Ovary (tissue), 10 donors: ENCODE measurements at places on chromosomes 11 and 22. TPM values are rescaled to one million over a fixed set of nuclear protein-coding genes. Genes with fewer than 3 reads are reported as not detected.

- DNase-seq = no peak
These were observed 35.5 kb downstream of the C2CD3 start for GRCh38 chr11:74135127-74135840.

DNA sequence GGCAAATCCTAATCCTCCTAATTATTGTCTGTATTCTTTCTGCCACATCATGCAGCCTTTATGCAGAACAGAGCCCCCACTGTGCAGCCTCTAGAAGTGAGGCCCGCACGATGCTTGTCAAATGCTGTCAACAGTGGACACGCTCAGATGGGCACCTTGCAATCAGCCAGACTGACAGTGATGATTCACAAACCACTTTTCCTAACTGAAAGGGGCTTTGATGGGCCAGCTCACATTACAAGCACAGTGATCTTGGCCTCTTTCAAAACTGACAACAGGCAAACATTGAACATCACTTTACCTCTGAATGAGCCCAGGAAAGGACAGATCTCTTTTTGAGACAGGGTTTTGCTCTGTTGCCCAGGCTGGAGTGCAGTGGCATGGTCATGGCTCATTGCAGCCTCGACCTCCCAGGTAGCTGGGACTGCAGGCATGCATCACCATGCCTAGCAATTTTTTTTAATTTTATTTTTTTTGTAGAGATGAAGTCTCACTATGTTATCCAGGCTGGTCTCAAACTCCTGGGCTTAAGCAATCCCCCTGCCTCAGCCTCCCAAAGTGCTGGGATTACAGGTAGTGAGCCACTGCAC lies 18.0 kb upstream of the E2F8 start:
- DNase-seq = no peak

The TP53I11 gene
- total RNA-seq = 19.6 TPM

DNA sequence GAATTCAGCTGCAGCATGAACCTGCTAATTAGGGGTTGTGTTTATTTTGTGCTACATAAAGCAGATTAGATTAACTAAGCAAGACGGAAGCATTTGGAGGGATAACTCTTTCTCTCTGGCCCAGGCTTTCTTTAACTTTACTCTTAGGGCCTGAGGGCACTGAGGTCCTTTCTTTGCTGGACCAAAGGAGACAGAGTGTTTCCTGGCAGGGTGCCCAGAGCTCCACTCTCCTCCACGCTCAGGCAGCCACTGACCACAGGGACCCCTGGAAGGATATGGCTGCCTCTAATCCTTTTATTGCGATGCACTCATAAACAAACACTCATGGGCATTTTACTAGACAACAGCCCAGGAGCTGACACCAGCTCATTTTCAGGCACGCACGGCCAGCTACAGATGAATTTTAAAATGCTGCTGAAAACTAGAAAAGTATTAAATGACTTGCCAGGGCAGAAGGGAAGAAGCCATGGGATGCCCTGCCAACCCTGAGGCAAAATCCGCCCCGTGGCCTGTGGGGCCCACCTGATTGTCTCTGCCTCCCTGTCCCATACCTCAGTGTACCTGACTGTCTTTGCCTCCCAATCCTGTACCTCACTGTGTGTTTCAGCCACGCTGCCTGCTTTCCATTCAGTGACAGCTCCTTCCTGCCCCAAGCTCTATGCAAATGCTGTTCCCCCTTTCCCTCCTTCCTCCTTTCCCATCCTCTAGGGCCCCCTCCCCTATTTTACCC lies 192.6 kb upstream of the NAV2 start:
- no peak for DNase-seq

DNA sequence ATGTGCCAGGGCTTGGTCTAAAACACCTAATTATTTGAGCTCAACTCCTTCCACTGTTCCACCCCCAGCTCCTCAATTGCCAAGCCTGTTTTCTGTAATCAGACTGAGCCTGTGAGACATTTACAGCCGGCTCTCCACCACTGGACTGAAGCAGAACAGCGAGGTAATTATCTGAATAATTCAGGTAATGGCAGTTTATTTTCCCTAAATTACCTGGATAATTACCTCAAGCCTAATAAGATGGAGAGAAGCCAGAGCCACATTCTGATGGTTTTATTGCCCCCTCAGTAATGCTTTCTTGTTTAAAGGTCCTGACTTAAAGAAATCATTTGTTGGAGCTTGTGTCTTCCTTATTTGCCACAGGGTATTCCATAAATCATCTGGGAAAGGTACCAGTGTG lies 64.2 kb downstream of the FZD4 start:
- no peak for DNase-seq

- DNase-seq = no peak
These were observed 36.9 kb downstream of the UBASH3B start for GRCh38 chr11:122692444-122692843.

The MMP11 gene
- total RNA-seq = 27.0 TPM

DNA sequence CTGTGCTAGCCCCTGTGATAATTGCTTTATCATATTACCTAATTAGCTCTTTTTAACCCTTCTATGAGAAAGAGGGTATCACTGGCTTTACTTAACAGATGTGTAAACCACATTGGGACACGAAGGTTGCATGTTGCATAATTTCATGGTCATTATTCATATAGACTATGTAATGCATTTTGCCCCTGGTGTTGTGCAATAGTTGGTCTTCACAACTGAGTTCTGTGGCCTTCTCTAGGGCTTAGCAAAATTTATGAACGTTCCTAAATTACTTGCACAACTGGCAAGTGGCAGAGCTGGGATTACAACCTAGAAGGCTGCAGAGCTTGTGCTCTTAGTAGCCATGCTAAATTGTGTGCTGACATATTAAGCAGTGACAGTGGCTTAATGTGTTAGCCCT lies 34.6 kb upstream of the PDGFD start:
- DNase-seq = no peak

- DNase-seq = no peak
These were observed 770 bp upstream of the TSG101 start for GRCh38 chr11:18527512-18527911.

The MIEF1 gene
- 13.1 TPM for total RNA-seq

DNA sequence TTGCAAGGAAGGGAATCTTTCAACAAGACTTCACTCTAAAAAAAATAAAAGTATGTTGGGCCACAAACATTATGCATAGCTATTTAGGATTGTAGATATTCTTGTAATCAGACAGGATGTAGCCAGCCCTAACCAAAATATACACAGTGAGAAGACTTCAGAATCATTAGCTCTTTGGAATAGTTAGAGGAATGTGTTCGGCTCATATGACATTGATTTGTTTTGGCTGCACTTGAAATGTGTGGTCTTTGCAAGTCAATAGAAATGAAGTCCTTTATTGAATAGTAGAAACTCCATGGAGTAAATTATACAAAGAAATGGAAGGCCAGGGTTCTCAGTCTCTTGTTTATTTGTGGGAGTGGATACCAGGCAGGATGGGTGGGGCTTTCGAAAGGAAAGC lies 692.1 kb downstream of the NTM start:
- no peak for DNase-seq

DNA sequence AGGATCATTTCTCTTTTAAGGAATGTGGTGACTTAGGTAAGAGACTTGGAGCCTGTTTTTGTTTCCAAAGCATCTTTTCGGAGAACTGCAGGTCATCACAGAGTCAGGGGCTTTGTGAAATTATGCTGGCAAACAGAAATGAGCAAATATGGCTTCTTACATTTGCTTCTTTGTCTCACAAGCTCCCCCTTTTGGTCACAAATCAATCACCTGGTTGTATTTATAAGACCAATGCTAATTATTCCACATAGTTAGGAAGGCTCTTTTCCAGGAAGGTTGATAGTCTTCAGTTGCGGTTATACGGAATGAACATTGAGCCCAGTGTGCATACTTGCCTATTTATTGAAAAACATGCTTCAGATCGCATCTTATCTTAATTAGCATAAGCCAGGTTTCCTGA lies 34.6 kb upstream of the CEP126 start:
- no peak for DNase-seq

The KDM4E gene
- not detected for total RNA-seq

The CBLIF gene
- not detected for total RNA-seq

GRCh38 chr11:4076774-4077173 lies 17.8 kb upstream of the RRM1 start:
- no peak for DNase-seq

DNA sequence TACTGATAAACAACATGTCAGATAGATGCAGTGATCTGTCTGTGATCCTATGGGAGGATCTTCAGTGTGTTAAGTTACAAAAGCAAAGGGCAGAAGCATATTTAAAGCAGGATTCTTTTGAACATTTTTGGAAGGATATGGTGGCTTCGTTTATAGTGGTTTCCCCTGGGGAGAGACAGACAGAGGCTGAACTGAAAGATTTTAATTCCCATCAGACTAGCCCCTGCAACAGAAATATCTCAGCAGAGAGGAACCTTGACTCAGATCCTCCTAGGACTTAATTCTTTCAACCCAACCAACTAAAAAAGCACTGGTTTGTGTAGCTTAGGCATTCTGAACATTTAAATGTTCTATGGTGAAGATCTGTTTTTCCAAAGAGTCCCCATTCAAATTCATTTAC lies 5.7 kb downstream of the CLTCL1 start:
- no peak for DNase-seq

DNA sequence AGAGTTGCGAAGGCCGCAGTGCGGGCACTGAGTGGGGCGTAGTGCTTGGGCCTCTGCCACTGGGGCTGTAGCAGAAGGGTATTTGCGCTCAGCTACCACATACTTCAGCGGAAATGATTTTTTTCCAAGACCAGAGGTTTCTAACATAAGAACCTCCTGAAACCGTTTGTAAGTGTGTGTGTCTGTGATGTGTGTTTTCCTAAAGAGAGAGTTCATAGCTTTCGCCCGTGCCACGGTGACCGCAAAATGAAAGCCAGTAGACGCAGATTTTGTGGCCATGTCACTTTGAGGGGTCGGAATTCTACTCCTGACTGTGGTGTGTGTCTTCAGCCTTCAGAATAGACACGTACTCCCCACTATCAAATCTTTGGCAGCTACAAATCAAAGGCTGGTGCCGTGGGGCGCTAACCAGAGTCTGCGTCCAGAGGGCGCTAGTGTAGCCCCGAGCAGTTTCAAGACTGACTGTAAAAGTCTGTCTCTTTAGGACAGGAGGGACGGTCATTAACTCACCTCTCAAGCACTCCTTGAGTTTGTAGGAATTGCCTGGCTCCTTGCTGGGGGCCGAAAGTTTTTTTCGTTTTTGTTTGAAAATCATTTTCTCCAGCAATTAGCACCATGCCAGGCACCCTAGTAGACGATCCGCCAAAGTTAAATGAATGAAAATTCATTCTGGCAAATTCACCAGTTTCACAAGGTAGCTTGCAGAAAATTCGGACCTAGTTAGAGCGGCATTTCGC lies 2.5 kb upstream of the CALCA start:
- DNase-seq = no peak

DNA sequence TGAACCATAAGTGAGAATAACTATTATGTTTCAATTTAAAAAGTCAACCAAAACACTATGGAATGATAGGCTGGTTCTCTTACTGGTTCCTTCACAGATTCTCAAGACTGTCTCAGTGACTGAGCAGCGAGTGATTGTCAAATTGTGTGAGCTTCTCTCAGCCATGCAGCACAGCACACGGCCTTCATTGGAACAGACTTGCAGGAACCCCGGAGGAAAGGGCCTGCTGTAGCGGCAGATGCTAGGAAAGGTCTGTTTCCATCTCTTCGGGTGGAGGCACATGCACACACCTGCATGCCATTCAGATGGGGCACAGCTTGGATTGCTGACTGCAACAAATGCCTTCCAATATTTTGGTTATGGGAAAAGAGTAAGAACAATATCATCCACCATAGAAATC lies 741.8 kb downstream of the OPCML start:
- DNase-seq = no peak

The HINFP gene
- total RNA-seq = 22.4 TPM

- DNase-seq = no peak
These were observed 304.1 kb downstream of the GUCY1A2 start for GRCh38 chr11:106714199-106714598.

DNA sequence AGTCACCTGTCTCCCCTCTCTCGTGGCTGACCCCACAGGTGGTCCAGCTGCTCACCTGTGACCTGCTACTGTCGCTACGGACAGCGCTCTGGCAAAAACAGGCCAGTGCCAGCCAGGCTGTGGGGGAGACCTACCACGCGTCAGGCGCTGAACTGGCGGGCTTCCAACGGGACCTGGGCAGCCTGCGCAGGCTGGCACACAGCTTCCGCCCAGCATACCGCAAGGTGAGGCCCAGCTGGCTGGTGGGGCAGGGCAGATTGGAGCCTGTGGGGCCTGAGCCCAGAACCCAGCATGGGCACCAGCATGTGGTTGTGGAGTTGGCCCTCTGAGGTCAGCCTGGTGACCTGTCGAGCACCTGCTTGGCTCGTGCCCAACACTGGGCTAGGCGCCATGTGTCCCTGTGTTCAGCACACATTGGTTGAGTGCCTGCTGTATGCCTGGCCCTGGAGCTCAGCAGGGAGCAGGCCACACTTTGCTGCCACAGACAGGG lies 11.9 kb downstream of the SHISA8 start:
- DNase-seq = peak; percentile 46

DNA sequence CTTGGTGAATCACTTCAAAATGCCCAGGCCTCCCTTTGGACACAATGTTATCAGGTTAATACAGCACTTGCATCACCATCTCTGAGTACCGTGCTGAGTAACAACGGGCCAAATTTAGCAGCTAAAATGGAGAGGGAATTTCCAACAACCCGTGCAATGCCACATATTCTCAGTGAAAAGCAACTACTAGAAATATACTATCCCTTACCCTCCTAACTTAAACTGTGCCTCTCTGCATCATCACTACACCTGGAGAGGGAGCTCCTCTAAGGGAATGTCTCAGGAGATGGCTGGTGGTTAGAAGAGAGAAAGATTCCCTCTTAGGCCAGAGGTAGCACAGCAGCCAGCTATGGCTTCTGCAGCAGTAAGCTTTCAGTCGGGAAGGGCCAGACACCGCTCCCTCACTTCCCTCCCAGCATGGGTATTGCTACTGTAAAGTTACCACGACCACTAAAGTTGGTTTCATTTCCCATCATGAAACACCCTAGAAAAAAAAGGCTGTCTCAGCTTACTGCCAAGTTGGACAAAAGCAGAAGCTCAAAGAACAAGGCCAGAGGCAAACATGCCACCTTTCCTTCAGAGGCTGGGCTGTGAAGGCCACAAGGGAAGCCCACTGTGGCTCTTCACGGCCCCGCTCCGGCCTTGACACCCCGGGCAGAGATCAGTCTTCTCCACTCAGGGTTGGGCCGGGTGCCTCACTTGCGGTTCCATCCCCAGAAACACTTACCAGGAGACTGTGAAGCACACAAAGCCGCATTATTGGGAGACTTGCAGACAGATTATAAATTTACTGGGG lies 3.9 kb downstream of the MAML2 start:
- peak; percentile 33 for DNase-seq

The USP35 gene
- total RNA-seq = 9.2 TPM

GRCh38 chr11:76408171-76408965 lies 27.2 kb downstream of the GVQW3 start:
- no peak for DNase-seq

DNA sequence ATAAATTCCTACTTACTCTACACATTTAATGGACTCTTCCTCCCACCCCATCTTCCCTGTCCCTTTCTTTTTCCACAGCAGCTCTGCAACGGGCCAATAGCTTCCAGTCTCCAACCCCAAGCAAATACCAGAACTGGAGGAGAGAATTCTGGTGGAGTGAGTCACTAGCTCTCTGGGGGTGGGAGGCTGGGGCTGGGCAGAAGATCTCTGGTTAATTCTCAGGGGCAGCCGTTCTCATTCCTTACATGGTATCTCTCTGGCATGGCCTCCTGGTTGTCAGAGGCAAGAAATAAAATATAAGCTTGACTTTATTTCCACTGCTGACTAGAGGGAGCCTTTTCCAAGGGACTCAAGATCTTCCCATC lies 90.4 kb upstream of the PARVA start:
- peak; percentile 53 for DNase-seq

The EFCAB6 gene
- 6.6 TPM for total RNA-seq
